ENCODE measurements at places on chromosomes 12 and 14.

DNA sequence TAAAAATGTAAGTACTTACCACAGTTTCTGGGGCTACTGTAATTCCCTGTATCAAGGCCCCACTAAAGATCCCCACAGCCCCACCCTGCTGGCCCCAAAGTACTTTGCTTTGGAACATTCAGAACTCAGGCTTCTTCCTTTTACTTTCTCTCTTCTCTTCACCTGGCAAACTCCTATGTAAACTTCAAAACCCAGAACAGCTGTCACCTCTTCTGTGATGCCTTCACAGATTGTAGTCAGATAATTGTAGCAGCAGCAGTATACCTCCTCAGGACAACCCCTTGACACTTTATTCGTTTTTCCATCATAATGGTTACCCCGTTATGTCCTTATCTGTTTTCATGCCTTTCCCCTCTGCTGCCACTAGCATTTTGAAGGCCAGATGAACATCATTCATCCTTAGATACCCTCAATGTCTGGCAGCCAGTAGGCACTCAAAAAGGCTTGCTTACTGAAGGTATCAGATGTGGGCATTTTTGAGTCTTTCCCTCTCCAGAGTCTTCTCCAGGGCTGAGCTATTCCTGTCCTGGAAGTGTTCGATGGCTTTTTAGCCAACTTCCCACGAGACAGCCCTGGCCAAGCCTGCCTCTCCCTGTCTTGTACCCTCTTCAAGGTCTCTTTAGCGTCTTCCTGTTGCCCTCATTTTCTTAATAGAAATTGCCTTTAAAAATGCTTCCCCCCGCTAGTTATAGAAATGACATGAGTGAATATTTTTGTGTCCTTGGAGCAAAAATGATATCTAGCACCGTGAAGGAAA lies 7.4 kb downstream of the PLBD2 start:
- no peaks in the 10 kb centered on the region for H3K27me3 ChIP-seq
- no peak overlapping the region for H3K4me3 ChIP-seq
- DNase-seq = no peak

GRCh38 chr12:11397366-11397765 lies 2.0 kb upstream of the PRB2 start:
- peaks cover 7% of the 10 kb centered on the region for H3K4me1 ChIP-seq
- no peaks in the 10 kb centered on the region for H3K36me3 ChIP-seq
- no peak overlapping the region for H3K4me3 ChIP-seq
- peak; percentile 49 for DNase-seq
- H3K27me3 ChIP-seq = no peaks in the 10 kb centered on the region

GRCh38 chr12:9096563-9097176 lies 19.0 kb downstream of the A2M start:
- H3K4me1 ChIP-seq = peaks cover 10% of the 10 kb centered on the region
- no peak overlapping the region for H3K4me3 ChIP-seq
- H3K36me3 ChIP-seq = no peaks in the 10 kb centered on the region
- peak; percentile 46 for DNase-seq

DNA sequence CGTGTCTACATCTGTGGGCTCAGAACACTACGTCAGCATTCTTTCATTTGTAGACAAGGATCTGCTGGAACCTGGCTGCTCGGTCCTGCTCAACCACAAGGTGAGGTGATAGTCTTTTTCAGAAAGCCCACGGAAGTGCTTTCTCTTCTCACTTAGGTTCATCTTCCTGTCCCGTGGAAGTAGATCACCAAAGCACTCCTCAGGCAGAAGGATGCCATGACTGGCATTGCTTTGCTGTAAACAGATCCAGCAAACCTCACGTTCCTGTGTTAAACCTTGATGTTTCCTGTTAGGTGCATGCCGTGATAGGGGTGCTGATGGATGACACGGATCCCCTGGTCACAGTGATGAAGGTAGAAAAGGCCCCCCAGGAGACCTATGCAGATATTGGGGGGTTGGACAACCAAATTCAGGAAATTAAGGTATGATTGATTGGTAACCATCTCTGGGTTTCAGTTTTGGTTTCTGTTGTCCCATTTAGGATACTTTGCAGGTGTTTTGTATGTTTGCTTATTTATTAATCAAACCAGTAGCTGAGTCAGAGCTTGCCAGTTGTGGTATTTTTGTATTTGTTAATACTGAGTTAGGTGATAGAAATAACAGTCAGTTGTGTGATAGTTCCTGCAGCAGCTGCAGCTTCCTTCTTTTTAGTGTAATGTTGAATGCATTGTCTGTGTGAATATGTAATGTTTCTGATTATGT lies 7.5 kb downstream of the PSMC1 start:
- H3K27ac ChIP-seq = no peak overlapping the region
- H3K4me3 ChIP-seq = no peak overlapping the region
- no peaks in the 10 kb centered on the region for H3K27me3 ChIP-seq
- DNase-seq = no peak
- H3K4me1 ChIP-seq = no peaks in the 10 kb centered on the region

DNA sequence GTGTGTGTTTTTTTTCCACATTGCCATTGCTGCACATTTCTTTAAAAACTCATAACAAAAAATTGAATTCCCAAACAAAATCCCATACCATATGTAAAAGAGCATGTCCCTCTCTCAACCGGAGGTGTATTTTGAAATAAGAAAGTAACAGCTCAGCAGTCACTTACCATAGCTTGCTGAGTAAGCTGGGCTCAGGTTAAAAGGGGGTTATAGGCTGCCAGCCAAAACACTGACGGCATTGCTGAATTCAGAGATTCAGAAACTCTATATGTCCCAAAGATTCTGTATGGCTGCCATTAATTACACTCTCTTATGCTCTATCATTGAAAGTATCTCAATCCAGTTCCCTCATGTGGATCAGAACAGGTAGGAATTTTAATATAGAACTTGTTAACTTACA lies 276.0 kb downstream of the FOXG1 start:
- no peak for DNase-seq
- no peaks in the 10 kb centered on the region for H3K27me3 ChIP-seq
- H3K36me3 ChIP-seq = no peaks in the 10 kb centered on the region

DNA sequence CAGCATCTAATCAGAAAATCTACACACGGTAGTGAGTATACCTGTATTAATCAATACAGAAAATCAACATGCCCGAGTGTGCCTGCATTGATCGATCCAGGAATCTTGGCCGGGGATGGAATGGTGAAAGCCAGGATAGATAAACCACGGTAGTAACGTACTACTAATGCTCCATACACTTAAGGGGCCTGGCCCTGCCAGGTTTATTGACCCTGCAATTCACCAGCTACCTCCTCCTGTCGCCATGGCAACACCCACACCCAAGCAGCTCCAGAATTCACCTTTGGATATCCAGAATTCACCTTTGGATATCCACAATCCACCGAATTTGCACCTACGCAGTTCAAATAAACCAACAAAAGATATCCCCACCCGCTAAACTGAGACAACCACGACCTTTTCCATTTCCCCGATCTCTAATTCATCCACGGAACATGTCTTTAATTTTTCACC lies 14.8 kb upstream of the CALM1 start:
- peaks cover 17% of the 10 kb centered on the region for H3K4me1 ChIP-seq
- no peaks in the 10 kb centered on the region for H3K27me3 ChIP-seq
- no peaks in the 10 kb centered on the region for H3K36me3 ChIP-seq
- peak overlapping the region; percentile 55 for H3K4me3 ChIP-seq
- peak overlapping the region; percentile 98 for H3K27ac ChIP-seq

DNA sequence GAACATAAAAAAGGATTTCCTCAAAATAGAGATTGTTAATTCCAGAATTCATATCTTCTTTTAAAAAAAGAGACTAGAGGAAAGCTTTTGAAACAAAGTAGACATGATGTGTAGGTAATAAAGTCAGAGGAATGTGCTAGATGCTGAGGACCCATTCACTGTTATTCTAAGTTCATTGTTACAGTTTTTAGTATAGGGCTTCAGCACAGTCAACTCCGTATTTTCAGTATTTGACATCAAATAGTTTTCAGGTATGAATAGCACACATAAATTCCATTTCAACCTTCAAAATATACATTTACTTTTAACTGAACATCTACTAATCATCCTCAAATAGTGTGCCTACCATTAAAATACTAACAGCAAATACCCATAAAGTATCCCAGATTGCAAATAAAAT lies 227.8 kb downstream of the EPS8 start:
- DNase-seq = no peak
- peaks cover 29% of the 10 kb centered on the region for H3K36me3 ChIP-seq
- no peaks in the 10 kb centered on the region for H3K27me3 ChIP-seq
- H3K4me3 ChIP-seq = no peak overlapping the region
- peaks cover 13% of the 10 kb centered on the region for H3K4me1 ChIP-seq
